Kidney (tissue), 22 donors: ENCODE measurements at places on chromosomes 2 and 18. TPM values are rescaled to one million over a fixed set of nuclear protein-coding genes. Genes with fewer than 3 reads are reported as not detected.

Gene RBM44
- not detected for polyA plus RNA-seq

Gene COL4A3
- polyA plus RNA-seq, result 20.8 TPM

Gene FAP
- polyA plus RNA-seq, result 0.45 TPM

Gene CTDSP1
- 118 TPM for polyA plus RNA-seq

Gene ABCG5
- polyA plus RNA-seq, result not detected

Gene DCC
- polyA plus RNA-seq, result not detected

Gene CTAGE1
- not detected for polyA plus RNA-seq

GRCh38 chr2:203732092-203732952 lies 25.9 kb downstream of the CD28 start:
- DNase-seq, result no peak
- no peak overlapping the region for H3K27ac ChIP-seq
- no peaks in the 10 kb centered on the region for H3K27me3 ChIP-seq
- H3K36me3 ChIP-seq, result no peaks in the 10 kb centered on the region

- H3K4me1 ChIP-seq, result no peaks in the 10 kb centered on the region
- H3K36me3 ChIP-seq, result no peaks in the 10 kb centered on the region
- peak; percentile 56 for DNase-seq
- no peak overlapping the region for H3K4me3 ChIP-seq
- no peak overlapping the region for H3K27ac ChIP-seq
- no peaks in the 10 kb centered on the region for H3K27me3 ChIP-seq
Observed at GRCh38 chr18:78929516-78929915, 50.1 kb upstream of the SALL3 start.

DNA sequence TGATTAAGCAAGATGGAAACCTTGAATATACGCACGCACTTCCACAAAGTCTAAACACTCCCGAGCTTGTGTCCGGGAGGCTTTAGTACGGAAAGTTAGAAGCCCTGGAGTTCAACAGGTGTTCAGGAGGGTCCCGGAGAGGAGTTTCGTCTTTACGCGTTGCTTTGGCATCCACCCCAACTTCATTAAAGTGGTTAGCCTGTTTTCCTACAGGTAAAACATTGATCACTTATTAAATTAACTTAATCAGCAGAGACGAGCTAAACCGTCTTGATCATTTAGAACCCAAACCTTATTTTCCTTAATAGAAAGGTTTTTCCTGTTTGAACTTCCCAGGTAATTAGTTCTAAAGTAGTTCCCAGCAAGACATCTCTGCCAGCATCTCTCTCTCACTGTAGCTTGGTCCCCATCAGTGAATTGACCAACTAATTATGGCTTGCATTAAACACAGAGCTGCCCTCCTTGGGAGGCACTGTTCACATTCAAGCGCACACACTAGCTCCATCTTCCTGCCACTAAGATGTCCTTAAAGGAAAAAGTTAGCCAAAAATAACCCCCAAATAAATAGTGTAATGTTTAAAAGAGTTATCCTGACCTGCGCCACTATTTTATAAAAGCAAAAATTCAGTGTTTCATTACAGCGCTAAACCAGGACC lies 1.4 kb downstream of the NPAS2 start:
- no peaks in the 10 kb centered on the region for H3K36me3 ChIP-seq
- no peaks in the 10 kb centered on the region for H3K4me1 ChIP-seq
- H3K27ac ChIP-seq, result peak overlapping the region; percentile 35
- H3K27me3 ChIP-seq, result peaks cover 4% of the 10 kb centered on the region

GRCh38 chr2:111202266-111203040 lies 81.7 kb downstream of the BCL2L11 start:
- H3K4me3 ChIP-seq, result no peak overlapping the region
- no peaks in the 10 kb centered on the region for H3K36me3 ChIP-seq
- no peak for DNase-seq
- H3K4me1 ChIP-seq, result no peaks in the 10 kb centered on the region

DNA sequence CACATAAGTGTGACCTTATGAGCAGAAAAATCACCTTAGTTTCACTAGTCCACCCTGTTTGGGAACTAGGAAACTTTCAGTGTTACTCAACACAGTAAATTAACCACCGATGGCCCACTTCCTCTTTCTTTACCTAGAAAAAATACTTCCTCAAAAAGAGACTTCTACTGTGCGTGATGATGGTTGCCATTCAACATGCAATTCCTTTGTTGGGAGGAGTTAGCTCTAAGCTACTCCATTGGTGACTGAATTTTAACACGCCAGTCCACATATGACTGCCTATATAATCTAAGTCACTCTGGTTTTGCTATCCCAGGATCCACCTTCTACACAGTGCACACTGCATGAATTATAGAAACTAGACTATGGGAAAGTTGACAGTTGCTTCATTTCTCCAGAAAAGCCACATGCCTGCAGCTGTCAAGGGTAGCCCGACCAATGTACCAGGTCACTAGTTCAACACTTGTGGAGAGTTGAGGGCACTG lies 47.8 kb upstream of the REG3G start:
- no peak overlapping the region for H3K27ac ChIP-seq
- no peaks in the 10 kb centered on the region for H3K36me3 ChIP-seq
- no peak overlapping the region for H3K4me3 ChIP-seq
- no peaks in the 10 kb centered on the region for H3K4me1 ChIP-seq

GRCh38 chr2:96508521-96509113 lies 3.5 kb upstream of the NEURL3 start:
- no peaks in the 10 kb centered on the region for H3K27me3 ChIP-seq
- H3K4me1 ChIP-seq, result peaks cover 5% of the 10 kb centered on the region
- H3K36me3 ChIP-seq, result no peaks in the 10 kb centered on the region
- no peak overlapping the region for H3K4me3 ChIP-seq
- DNase-seq, result no peak

- peaks cover 5% of the 10 kb centered on the region for H3K4me1 ChIP-seq
- no peak overlapping the region for H3K27ac ChIP-seq
- H3K27me3 ChIP-seq, result no peaks in the 10 kb centered on the region
- DNase-seq, result no peak
Observed at GRCh38 chr2:60534052-60534685, 19.3 kb downstream of the BCL11A start.

DNA sequence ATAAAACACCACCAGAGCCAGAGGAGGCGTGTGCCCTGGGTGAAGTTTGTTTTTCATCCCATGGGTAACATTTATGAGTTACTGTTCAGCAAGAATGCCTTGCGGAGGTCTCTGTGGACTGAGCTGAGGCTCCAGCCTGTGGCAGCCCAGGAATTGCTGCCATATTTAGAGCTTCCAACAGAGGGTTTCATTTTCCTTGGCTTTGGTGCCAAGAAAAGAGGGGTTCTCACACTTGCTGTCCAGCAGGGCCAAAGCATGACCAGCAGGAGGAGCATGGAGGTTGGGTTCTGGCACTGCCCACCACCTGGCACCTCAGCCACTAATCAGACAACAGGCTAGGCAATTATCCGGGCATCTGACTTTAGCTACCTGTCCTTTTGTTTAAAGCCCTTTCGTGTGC lies 36.7 kb downstream of the EPAS1 start:
- H3K4me1 ChIP-seq, result peaks cover 3% of the 10 kb centered on the region
- H3K27me3 ChIP-seq, result no peaks in the 10 kb centered on the region
- peak overlapping the region; percentile 53 for H3K4me3 ChIP-seq
- no peak for DNase-seq
- H3K27ac ChIP-seq, result peak overlapping the region; percentile 75

- H3K27me3 ChIP-seq, result no peaks in the 10 kb centered on the region
- no peak overlapping the region for H3K27ac ChIP-seq
- H3K4me1 ChIP-seq, result no peaks in the 10 kb centered on the region
- no peaks in the 10 kb centered on the region for H3K36me3 ChIP-seq
Observed at GRCh38 chr18:23493654-23494053, 9.7 kb upstream of the RMC1 start.

DNA sequence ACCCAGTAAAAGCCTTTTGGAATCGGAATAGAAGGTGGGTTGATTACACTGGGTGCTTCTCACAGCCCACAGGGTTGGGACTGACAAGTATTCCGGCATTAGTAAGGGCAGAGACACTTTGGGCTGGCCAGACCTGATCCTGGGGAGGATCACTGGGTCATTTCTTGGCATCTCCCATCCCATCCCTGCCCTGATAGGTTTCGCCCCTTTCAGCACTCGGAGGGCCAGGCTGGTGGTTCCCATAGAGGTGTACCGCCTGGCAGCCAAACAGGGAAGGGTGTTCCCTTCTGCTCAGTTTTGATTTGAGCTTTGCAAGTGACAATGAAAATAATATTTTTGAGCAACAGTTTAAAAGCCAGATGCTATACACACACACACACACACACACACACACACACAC lies 37.3 kb downstream of the CYP1B1 start:
- H3K4me1 ChIP-seq, result no peaks in the 10 kb centered on the region
- peak overlapping the region; percentile 54 for H3K4me3 ChIP-seq
- DNase-seq, result no peak
- no peaks in the 10 kb centered on the region for H3K36me3 ChIP-seq

DNA sequence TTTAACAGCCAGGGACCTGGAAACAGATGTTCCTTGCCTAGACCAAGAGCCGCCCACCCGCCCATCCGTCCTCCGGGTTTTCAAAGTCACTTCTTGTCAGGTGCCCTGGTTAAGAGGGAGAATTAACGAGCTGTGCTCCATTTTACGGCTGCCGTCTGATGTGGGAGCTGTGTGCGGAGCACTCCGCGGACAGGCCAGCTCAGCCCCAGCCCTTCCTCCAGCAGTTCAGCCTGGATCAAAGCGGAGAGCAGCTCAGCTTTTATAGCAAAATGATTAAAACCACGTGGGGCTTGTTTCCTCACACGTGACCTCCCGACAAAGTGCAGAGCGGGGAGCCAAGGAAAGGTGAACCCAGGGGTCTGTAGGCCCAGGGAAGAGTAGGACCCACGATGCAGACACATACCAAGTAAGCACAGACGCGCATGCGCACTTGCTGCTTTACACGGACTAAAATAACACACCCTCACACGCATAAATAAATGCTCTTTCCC lies 46.1 kb upstream of the PKDCC start:
- DNase-seq, result peak; percentile 93
- H3K27me3 ChIP-seq, result no peaks in the 10 kb centered on the region
- no peak overlapping the region for H3K27ac ChIP-seq
- H3K36me3 ChIP-seq, result no peaks in the 10 kb centered on the region
- peaks cover 18% of the 10 kb centered on the region for H3K4me1 ChIP-seq

DNA sequence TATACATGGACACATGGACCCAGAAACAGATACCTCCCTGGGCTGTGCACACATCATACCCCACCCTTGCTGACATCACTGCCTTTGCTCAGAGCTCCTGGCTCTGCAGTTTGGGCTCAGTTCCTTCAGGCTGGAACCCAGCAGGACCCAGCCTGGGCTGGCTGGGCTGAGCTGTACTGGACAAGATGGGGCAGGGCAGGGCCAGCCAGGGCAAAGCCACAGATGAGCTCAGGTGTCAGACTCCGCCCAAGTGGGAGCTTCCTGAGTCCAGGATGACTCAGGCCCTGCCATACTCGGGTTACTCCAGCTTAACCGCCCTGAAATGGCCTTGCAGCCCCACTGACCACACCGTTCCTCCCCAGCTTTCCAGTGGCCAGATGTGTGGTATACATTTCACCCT lies 284.9 kb downstream of the OSR1 start:
- no peaks in the 10 kb centered on the region for H3K4me1 ChIP-seq
- no peaks in the 10 kb centered on the region for H3K36me3 ChIP-seq
- no peak overlapping the region for H3K4me3 ChIP-seq

DNA sequence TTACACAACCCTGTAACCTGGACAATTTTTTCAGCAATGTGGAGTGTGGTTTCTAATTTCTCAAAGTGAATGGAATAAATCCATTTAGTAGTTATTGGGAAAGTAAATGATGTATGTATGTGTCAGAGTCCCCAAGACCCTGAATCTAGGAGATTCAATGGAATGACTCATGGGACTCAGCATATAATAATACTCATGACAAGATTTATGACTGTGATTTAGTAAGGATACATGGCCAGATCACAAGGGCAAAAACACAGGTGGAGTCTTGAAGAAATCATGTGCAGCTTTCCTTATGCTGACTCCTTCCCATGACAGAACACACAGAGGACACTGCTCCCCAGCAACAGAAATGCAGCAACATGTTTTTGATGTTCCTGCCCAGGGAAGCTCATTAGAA lies 1877.7 kb upstream of the LRRTM1 start:
- no peaks in the 10 kb centered on the region for H3K4me1 ChIP-seq
- no peaks in the 10 kb centered on the region for H3K27me3 ChIP-seq
- H3K36me3 ChIP-seq, result no peaks in the 10 kb centered on the region
- H3K27ac ChIP-seq, result no peak overlapping the region
- H3K4me3 ChIP-seq, result no peak overlapping the region

- H3K4me1 ChIP-seq, result no peaks in the 10 kb centered on the region
- H3K27me3 ChIP-seq, result no peaks in the 10 kb centered on the region
- DNase-seq, result no peak
- no peak overlapping the region for H3K4me3 ChIP-seq
- no peaks in the 10 kb centered on the region for H3K36me3 ChIP-seq
Observed at GRCh38 chr2:210762604-210763588, 206.5 kb downstream of the CPS1 start.

DNA sequence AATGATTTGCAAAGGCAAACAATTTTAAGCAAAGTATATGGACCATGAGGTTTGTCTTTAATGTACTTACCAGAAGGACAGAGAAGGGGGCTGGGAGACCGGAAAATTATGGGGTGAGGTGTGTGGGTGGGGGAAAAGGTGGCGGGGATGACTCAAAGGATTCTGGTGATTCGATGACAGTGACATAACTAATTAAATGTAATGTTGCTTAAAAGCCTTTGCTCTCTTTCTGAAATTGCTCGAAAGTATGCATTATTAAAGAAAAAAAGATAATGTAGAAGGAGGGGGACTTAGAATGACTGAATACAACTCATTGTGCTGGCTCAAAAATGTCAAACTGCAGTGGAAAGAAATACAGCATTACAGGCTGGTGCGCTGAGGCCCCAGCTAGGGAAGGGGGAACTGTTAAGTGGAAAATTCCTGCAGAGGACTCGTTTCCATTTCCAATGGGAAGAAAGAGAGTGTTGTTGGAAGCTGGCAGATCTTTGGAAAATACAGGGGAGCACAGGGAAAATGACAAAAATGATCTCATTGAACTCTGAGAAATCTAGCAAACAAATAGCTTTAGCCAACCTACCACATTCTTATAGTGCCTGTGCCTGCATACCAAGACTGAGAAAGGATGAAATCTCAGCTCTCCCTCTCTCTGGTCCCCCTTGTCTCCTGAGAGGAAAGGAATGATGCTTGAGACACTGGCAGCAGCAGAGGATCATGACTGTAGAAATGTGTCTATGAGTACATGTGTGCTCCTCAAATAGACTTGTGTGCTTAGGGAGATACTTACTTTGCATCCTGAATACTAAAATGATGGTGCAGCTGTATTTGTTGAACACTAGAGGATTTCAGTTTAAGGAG lies 632.4 kb downstream of the NYAP2 start:
- H3K4me3 ChIP-seq, result peak overlapping the region; percentile 65
- no peaks in the 10 kb centered on the region for H3K27me3 ChIP-seq

DNA sequence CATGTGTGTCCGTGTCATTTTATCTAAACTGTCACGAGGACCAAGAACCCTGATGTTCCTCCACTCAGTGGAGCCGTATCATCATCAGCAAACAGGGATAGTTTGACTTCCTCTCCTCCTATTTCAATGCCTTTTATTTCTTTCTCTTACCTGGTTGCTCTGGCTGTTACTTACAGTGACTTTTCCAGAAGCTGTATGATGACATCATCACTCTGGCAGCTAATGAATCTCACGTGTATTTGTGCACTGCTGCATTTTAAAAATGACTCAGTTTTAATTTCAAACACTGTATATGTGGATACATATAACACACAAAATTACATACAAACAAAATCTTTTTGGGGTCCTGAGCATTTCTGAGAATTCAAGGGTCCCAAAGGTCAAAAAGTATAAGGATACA lies 481.4 kb downstream of the CDH2 start:
- DNase-seq, result peak; percentile 16
- H3K27me3 ChIP-seq, result no peaks in the 10 kb centered on the region
- no peaks in the 10 kb centered on the region for H3K4me1 ChIP-seq
- no peak overlapping the region for H3K4me3 ChIP-seq
- H3K27ac ChIP-seq, result no peak overlapping the region

- H3K4me3 ChIP-seq, result no peak overlapping the region
- no peaks in the 10 kb centered on the region for H3K36me3 ChIP-seq
- no peaks in the 10 kb centered on the region for H3K4me1 ChIP-seq
Observed at GRCh38 chr18:8041526-8042111, 474.5 kb downstream of the PTPRM start.
